Stimulated activated CD8-positive, alpha-beta memory T cell treated with anti-CD3 and anti-CD28 coated beads, Interleukin-4, amount 100 ng/mL, for 1 hour (primary cell): ENCODE measurements at places on chromosomes 1 and 21.

DNA sequence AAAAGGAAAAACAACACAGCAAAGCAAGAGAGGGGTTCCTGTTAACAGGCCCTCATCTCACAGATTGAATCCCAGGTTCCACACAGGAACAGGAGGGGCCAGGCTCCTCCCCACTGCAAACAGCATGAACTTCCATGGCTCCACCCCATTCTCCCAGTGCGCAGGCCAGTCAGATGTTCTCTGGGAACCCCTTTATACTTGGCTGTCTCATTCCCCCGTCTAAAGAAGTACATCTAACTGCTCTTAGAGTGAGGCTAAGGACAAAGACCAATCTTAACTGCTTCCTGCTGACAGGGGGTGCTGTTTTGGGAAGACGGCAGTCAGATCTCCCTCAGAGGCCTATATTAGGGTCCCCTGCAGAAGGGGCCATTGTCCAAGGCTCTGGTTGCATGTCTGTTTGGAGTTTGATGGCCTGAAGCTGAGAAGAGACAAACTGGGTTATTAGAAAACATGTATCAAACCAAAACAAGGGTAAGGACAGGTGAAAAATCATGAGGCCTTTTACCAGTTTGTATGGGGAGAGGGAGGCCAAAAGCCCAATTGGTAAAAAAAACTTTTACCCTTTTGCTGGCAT lies 10.5 kb upstream of the NASP start:
- DNase-seq = no peak

DNA sequence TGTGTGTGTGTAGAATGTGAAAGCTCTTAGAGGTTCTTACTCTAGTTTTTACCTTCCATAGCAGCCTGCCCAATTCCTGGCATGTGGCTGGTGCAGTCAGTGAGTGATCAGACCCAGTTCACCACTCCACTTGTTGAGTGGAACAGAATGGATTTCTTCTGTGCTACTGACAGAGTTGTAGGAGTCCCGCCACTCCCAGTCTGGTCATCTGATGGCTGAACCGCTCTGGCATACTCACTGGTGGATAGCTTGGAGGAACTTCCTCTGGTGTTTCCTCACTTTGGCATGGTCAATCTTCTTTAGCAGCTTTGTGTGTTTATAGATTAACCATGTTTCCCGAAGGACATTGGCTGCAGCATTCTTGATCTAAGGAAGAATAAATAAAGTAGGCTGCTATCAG lies 106.7 kb upstream of the ADAR start:
- no peak for DNase-seq

DNA sequence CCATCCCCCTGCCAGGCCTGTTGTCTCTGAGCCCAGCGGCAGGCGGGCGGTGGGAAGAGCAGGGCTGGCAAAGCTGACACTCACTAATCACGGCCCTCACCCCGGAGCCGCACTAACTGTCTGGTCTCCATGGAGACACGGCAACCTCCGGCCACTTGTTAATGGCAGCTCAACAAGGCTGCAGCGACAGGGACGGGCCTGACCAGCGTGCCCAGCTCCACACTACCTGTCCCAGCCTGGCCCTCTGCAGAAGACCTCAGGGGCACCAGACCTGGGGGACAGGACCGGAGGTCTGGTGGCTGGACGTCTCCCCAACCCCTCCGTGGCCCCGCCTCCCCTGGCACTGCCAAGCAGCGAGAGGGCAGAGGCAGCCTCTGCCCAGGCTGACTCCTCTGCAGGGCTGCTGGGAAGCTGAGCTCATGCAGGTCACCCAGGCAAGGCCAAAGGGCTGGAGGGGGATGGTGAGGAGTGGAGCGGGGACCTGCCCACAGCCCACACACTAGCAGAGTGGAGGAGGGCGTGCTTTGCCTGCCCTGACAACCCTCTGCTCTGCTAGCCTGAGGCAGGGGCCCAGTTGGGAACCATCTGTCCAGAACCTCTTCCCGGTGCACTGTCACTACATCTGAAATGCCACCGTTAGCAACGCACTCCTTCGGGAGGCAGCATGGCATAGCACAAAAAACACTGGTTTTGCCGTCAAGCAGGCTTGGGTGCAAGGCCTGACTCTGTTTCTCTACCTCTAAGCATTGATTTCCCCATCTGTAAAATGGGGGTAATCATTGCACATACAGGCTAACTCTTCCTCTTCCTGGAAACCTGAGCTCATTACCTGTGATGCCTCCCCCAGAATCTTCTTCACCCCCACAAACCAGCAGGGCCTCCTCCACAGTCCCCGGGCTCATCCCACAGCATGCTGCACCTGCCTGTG lies 29.6 kb upstream of the WASF2 start:
- DNase-seq = no peak

GRCh38 chr1:29677028-29678024 lies 441.0 kb downstream of the PTPRU start:
- no peak for DNase-seq

GRCh38 chr1:40663324-40664166 lies 1.9 kb downstream of the RIMS3 start:
- no peak for DNase-seq

DNA sequence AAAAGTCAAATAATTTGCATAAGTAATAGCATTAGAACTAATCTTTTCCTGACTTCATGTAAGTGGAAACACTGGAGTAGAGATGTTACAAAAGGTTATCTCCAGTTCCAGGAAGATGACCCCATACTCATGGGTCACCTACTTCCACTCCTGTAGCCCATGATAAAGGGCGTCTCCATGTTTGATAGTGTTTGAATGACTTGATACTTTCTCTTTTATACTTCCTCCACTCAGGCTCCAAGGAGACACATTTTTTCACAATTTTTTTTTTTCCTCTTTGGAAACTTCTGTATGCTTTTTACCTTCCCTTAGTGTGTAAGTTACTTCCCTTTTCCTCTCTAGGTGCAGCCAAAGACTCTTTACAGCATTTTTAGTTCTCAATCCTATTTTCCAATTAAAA lies 382.1 kb upstream of the B3GALT2 start:
- DNase-seq = no peak

DNA sequence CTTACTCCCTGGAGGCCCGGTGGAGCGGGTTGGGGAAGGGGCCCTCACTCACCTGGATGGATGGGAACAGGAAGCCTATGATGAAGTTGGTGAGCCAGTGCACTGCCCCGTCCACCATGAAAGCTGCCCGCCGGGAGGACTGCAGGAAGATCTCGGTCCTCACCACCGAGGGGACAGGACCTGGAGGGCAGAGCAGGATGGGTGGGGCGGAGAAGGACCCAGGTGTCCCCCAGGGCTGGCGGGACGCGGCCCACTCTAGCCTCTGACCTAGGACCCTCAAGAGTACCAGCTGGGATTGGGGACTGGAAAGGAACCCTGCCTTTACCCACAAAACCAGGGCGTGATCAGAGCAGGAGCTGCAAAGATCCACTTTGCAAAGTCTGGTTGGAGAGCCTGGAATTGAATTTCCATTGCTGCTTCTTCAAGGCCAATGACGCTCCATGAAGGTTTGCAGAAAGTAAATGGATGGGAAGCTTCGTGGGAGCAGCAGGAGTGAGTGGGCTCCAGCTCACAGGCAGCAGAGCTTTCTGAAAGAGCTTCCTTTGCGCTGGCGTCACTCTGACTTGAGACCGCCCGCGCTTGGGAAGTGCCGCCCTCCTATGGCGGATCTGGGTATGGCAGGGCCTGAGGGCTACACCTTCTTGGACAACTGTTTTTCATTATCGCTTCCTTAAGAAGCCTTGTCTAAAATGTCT lies 21.4 kb downstream of the SLC2A7 start:
- peak; percentile 63 for DNase-seq

DNA sequence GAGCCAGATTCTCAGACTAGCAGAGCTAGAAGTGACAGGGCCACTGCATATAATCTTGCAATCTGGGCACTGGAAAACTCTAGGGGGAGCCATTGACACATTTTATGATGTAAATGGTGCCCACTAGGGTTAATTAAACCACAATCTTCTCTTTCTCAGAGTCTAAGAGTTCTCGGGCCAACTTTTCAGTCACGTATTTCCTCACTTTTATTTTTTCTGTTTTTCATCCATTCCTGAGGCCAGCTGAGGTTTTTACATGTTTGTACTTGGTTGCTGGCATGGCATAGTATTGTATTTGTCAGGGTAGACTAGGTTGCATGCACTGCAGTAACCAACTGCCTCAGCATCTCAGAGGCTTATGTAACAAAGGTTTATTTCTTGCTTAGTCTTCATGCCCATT lies 138.2 kb downstream of the ZNF326 start:
- DNase-seq = no peak

DNA sequence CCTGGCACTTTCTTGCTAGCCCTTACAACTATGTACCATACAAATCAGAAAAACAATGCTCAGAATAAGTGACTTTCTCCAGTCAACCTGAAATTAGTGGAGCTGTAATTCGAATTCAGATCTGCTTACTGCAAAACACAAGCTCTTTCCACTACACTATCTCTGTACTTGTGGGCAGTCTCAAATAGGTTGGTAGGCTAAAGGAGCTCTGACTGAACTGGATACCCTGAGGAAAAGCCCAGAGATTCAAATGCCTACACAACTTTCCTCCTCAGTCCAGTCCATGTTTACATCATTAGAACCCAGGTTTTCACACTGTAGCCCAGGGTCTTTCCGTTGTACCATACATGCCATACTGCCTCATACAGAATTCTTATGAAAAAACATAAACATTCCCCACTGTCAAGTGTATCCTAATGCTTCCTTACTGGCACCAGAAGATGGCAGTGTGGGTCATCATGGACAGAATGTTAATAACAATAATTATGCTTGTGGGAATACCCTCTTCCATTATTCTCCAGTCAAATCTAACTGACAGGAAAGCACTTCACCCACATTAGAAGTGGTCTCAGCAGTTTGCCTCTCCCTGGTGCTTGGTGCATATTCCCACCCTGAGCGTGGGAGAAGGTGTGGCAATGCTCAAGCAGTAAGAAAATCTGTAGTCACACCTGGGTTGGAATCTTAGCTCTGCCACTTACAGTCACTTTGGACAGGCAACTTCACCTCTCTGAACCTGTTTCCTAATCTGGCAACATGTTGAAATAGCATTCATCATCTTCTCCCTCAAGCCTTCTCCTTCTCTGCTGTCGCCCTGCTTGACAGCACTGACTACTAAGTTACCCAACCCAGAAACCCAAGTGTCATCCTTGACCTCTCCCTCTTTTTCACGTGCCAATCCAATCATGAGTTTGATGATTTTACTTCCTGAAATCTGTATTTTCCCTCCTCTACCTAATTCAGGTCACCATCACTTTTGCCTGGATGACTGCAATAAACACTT lies 14.4 kb upstream of the ZFYVE9 start:
- no peak for DNase-seq

- no peak for DNase-seq
These were observed 92.9 kb downstream of the LTN1 start for GRCh38 chr21:28899744-28900143.

- no peak for DNase-seq
These were observed 44.3 kb downstream of the SLC16A1 start for GRCh38 chr1:112911506-112912220.

DNA sequence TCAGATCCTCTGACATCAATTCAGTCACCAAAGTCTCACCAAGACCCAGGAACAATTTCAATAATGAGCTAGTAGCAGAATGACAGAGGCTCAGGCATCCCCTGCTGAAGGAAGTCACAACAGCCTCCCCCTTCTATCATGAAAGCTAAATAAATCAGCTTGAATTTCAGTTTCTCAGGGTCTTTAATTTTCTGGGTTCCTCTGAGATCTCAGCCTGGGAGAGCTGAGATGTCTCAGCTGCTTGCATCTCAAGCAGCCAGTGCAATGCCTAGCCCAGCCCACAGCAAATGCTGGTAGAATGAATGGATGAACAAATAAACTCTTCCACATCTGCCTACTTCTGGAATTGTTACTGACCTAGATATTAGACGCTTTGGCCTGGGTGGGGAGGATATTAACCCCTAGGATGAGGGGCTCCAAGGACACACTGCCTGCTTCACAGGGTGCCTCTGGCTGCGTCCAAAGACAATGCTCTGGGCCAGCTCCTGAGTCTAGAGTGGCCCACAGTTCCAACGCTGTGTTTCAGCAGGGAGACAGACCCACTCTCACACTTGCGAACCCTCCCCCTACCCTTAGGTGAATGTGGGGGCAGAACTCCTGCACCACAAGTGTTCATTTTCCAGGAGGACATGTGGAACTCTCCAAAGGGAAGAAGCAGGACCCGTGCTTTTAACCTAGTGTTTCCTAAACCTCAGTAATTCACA lies 11.2 kb upstream of the LORICRIN start:
- no peak for DNase-seq

DNA sequence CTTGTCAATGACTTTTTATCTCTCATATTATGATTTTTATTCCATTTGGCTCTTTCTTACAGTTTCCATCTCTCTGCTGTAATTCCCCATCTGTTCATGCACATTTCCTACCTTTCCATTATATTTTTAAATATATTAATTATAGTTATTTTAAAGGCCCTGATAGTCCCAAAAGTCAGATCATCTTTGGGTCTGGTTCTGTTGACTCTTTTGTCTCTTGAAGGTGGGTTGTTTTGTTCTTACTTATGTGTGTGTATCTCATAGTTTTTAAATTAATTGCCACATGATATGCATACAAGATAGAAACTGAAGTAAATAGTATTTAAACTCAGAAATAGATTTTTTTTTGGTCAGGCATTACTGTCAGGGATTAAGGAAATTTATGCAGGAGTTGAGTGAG lies 178.0 kb upstream of the AJAP1 start:
- no peak for DNase-seq

DNA sequence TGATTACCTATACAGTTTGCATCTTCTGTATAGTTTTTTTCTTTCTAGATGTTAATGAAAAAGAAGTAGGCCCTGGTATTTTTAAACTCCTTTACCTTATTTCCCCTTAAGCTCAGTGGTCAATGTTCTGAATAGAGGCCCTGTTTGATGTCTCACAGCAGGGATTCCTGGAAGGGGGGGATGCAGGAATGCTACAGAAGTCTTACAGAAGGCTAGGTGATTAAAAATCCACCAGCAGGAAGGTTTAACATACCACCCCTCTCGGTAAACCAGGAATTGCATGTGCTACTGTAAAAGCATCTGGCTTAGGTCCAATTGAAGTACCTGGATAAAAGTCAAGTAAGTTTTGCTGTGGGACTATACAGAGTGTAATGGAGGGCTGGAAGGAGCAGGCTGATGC lies 78.3 kb downstream of the NOS1AP start:
- no peak for DNase-seq

DNA sequence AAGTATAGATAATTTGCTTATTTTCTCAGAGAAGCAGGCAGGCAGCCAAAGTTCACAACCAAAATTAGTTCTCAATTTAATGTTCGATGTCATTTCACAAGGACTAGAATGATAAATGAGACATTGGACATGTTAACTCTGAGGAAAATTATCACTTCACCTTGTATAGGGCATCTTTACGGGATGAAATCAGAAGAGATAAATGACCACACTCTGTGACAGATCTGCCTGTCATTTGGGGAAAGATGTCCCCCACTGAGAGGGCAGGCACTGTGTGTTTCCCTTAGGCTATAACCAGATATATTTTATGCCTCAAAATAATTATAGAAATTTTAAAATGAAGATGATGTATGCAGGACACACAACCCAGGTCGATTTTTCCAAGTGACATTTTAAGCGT lies 642.9 kb downstream of the BRINP3 start:
- DNase-seq = no peak

- no peak for DNase-seq
These were observed 92.8 kb upstream of the COA6 start for GRCh38 chr1:234280500-234280899.
